ENCODE measurements at places on chromosomes 1 and 21. TPM values are rescaled to one million over a fixed set of nuclear protein-coding genes. Genes with fewer than 3 reads are reported as not detected.

The OR2L5 gene
- not detected for total RNA-seq

The OVAAL gene
- total RNA-seq = not detected

The OR2C3 gene
- total RNA-seq = not detected

The LCE1E gene
- not detected for total RNA-seq

The OR10J1 gene
- not detected for total RNA-seq

The CD46 gene
- 168 TPM for total RNA-seq

The FOXD3 gene
- 2.2 TPM for total RNA-seq

The F13B gene
- total RNA-seq = not detected

The RGS4 gene
- total RNA-seq = 4.5 TPM

The S100A5 gene
- total RNA-seq = 0.82 TPM

The ADORA1 gene
- total RNA-seq = 4.9 TPM

The BGLAP gene
- total RNA-seq = 2.1 TPM

The TIE1 gene
- 87.1 TPM for total RNA-seq

The ILDR2 gene
- total RNA-seq = 10.2 TPM

The RIT1 gene
- total RNA-seq = 31.4 TPM

The LCE3E gene
- total RNA-seq = not detected

The NBPF10 gene
- 3.3 TPM for total RNA-seq

The DIO1 gene
- 8.6 TPM for total RNA-seq

The RYR2 gene
- 1.9 TPM for total RNA-seq

The ANGPTL3 gene
- total RNA-seq = 1.2 TPM

The CAPN8 gene
- 1.6 TPM for total RNA-seq

The ZNF683 gene
- not detected for total RNA-seq

The AMY2A gene
- total RNA-seq = not detected

The PTPRF gene
- total RNA-seq = 151 TPM

The SEMA6C gene
- 39.0 TPM for total RNA-seq

The SDF4 gene
- total RNA-seq = 94.4 TPM

The NCF2 gene
- total RNA-seq = 13.4 TPM

The MUL1 gene
- 29.3 TPM for total RNA-seq

The CFHR3 gene
- 0.23 TPM for total RNA-seq

The FCER1G gene
- 21.9 TPM for total RNA-seq

The NTNG1 gene
- 14.3 TPM for total RNA-seq

The ECE1 gene
- total RNA-seq = 50.3 TPM

The PLPP3 gene
- total RNA-seq = 158 TPM

The CRABP2 gene
- total RNA-seq = 17.1 TPM
